ENCODE measurements at places on chromosomes 7 and 10. TPM values are rescaled to one million over a fixed set of nuclear protein-coding genes. Genes with fewer than 3 reads are reported as not detected.

GRCh38 chr10:114408968-114409444, 4.7 kb upstream of the AFAP1L2 start:
- DNase-seq, result no peak

DNA sequence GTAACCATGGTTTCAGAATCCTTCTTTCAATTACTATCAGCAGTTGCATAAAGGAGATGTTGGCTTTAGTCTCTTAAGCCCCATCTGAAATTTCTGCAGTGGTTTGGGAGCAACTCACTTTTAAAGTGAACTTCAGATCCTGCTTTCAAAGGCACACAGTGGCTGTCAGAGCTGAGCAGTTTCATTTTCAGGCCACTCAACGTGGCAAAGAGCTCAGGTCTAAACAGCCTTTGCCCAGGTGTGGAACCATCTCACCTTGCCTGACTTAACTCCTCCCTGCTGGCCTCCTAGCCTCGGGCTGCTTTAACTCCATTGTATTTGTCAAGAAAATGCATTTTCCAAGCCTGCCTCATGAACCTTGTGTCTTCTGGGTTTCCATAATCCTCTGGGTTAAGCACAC, 197.5 kb upstream of the KMT2E start:
- no peak for DNase-seq

The TRIL gene
- not detected for total RNA-seq

DNA sequence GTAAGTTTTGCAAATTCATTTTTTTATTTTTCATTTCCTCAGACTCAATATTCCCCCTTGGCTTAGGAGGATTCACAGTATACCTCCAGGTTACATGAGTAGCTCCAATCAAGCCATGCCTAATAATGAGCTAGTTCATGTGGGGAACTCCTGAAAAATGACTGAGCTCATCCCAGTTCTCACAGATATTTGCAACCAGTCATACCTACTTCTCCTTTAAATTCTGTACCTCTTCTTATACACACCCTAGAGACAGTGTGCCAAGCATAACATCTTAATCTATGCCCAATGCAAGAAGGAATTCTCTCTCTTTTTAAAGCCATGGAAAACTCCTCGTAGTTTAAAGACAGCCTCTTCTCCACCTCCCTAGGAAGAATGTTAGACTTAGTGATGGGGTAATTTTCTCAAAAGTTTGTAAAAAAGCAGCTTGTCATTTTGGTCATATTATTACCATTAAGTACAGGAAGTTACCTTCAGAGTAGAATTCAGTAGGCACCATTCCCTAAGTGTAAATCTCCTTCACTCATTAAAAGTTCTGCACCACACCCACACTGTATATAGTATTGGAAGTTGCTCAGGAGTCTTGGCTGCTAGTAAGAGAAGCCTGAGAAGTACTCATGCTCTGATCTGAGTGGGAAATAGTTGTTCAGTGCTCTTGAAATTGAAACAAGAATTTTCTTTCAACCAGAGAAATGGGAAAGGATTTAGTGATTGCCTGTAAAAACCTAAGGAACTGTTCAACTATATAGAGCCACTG, 72.7 kb downstream of the PTPRZ1 start:
- DNase-seq, result no peak

DNA sequence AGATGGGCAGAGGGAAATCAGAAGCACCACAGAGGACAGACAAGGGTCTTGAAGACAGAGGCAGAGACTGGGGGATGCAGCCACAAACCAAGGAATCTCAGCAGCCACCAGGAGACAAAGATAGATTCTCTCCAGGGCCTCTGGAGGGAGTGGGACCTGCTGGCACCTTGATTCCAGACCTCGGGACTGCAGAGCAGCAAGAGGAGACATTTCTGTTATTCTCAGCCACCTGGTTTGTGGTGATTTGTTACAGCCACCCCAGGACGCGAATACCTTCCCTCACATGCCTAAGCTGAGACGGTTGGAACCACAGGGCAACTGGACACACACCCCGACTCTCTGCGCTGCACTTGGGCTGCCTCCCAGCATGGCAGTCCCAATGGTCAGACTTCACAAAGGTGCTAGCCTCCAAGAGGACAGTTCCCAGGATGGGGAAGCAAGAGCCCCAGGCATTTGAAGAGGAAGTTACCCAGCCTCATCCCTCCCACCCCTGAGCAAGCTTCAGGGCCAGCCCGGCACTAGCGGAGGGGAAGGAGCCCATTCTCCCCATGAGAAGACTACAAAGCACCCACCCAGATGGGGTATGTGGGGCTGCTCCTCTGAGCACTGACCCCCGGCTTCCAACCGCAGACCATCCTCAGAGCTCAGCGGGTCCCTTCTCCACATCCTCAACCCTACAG, 104.6 kb upstream of the INSIG1 start:
- no peak for DNase-seq

DNA sequence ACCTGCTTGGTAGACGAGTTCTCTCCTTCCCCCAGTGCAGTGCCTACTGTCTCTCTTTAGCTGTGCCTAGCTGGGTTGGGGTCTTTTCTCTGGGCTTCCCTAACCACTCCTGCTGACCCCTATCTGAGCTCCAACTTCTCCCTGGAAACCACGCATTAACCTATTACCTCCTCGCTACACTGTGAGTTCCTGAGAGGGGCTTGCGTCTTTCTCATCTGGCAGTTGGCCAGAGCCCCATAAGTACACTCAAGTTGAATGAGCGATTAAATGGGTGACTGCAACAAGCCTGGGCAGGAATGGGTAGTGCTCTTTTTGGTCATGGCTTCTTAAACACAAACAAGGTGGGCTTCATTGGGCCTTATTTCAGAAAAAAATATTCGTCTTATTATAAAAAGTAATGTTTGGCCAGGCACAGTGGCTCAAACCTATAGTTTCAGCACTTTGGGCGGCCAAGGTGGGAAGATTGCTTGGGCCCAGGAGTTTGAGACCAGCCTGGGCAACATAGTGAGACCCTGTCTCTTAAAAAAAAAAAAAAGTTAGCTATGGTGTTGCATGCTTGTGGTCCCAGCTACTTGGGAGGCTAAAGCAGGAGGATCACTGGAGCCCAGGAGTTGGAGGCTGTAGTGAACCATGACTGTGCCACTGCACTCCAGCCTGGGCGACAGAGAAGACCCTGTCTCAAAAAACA, 41.4 kb downstream of the SYPL1 start:
- no peak for DNase-seq

DNA sequence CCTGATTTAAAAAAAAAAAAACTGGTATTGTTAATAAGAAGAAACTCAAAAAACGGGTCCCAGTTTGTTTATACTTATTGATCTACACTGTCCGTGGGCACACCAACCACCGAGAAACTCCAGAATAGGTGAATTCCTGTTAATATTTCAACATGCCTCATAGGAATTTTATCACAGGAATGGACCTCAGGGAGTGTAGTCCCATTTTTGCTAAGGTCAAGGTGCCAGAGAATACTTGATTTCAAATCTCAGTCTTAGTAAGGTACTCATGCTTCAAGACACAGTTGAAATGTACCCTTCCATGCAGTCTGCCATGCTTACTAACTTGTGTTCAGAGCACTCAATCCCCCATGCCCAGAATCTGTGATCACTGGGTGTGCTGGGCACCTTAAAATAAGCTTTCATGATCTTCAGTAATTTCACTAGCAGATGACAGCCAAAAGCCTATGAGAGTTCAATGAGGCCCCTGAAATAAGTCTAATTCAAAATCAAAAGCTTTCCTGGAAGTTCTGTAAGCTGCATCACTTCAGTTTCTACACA, 385.7 kb downstream of the TNS3 start:
- DNase-seq, result no peak

The ITIH5 gene
- total RNA-seq, result not detected

GRCh38 chr10:121753726-121754476, 155.7 kb upstream of the FGFR2 start:
- DNase-seq, result no peak

The PODXL gene
- 0.47 TPM for total RNA-seq

The FEZF1 gene
- not detected for total RNA-seq

The FOXP2 gene
- 0.25 TPM for total RNA-seq

The RGS10 gene
- 64.7 TPM for total RNA-seq

DNA sequence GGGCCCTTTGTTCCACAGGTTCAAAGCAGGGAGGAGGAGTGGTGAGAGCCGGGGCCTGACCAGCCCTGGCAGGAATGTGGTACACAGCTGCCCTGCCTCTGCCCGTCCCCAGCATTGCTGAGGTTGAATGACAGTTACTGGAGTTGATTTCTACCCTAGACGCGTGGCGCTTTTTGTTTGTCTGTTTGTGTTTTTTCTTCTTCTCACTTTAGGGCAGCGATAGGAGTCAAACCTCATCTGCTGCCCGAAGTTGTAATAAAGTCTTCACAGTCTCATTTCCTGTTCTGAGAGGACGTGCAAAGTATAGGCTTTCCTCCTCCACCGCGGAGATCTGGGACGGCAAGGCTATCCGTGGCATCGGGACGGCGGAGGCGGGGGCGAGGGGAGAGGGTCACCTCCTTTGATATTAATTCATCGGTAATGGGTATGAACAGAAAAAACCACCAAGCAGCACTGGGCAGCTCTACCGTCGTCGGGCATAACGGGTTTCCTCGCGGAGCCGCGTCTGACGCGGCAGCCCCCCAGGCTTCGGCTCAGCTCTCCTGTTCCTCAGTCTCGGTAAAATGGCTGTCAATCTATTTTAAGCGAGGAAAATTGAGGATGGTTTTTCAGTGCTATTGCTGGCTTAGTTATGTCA, 160.8 kb downstream of the LRMDA start:
- DNase-seq, result no peak

- DNase-seq, result no peak
Measured at GRCh38 chr7:116984917-116985316, 31.6 kb downstream of the ST7 start.

- DNase-seq, result no peak
Measured at GRCh38 chr7:106050002-106050745, 61.9 kb downstream of the SYPL1 start.

- DNase-seq, result no peak
Measured at GRCh38 chr7:42016517-42016916, 220.5 kb downstream of the GLI3 start.

GRCh38 chr10:74047304-74047703, 49.4 kb downstream of the VCL start:
- no peak for DNase-seq

DNA sequence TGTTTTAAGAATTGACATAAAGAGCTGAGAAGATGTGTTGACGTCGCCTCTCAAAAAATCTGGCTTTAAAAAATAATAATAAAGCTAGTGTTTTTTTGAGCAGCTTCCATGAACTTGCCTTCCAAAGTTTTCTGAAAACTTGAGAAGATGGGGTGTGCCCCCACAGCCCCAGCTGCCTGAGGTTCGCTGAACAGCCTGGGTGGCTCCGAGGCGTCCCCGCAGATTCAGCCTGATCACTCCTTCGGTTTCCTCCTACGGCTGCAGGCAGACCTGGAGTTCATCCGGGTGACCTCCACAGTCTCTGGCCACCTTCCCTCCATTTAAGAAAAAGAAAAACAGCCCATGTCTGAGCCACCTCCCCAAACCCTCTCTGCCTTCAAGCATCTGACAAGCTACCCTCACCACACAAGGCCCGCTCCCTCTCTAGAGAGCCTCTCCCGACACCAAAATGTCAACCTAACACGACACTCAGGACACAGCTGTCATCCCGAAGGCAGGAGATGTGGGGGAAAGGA, 177.8 kb downstream of the PTPRN2 start:
- DNase-seq, result no peak

The SCRN1 gene
- total RNA-seq, result 6.1 TPM

DNA sequence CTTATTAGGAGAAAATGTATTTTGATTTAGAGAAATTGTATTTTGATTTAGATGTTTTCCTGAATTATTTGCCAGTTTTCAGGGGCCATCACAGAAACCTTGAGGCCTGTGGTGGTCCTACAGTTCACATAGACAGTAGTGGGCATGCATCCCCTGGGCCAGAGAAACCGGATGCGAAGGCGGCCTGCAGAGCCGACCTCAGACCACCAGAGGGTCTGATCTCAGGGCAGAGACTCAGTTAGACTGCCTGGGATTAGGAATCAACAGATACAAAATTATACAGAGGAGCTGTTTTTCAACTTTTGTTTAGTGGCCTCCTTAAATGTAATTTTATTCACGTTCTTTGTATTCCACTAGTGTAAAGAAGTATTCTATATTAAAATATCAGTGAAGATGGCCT, 158.4 kb downstream of the PAXIP1 start:
- DNase-seq, result no peak

DNA sequence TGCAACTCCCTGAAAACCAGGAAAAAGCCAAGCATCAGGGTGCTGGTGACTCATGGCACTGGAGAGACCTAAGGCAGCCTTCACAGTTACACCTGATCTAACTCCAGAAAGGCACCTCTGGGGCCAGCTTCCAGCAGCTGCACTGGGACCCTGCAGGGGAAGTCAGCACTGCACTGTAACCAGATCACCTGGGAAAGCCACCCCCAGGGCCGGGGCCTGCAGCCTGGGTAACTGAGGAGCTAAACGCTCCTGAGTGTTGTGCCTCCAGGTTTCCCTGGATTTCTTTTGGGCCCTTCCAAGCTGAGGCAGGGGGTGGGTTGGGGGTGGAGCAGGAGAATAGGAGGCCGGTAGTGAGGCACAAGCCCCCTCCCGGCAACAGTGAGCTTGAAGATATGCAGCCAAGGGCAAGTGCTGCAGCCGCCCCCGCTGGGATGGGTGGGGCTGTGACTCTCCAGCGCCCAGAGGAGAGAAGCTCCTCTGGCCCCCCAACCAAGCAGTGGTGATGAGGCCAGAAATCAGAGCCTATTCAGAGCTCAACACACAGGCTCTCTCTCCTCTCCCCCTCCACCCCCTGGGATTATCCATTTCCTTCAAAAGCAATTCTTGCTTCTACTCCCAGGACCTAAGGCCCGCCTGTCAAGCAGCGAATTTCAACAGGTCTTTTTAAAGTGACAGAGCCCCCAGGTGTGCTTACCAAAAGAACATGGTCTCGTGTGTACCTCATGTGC, 2.6 kb downstream of the CXCL12 start:
- DNase-seq, result no peak

The MGAM2 gene
- 0.08 TPM for total RNA-seq

The CLIP2 gene
- total RNA-seq, result 13.4 TPM

The ADAMTS14 gene
- not detected for total RNA-seq

DNA sequence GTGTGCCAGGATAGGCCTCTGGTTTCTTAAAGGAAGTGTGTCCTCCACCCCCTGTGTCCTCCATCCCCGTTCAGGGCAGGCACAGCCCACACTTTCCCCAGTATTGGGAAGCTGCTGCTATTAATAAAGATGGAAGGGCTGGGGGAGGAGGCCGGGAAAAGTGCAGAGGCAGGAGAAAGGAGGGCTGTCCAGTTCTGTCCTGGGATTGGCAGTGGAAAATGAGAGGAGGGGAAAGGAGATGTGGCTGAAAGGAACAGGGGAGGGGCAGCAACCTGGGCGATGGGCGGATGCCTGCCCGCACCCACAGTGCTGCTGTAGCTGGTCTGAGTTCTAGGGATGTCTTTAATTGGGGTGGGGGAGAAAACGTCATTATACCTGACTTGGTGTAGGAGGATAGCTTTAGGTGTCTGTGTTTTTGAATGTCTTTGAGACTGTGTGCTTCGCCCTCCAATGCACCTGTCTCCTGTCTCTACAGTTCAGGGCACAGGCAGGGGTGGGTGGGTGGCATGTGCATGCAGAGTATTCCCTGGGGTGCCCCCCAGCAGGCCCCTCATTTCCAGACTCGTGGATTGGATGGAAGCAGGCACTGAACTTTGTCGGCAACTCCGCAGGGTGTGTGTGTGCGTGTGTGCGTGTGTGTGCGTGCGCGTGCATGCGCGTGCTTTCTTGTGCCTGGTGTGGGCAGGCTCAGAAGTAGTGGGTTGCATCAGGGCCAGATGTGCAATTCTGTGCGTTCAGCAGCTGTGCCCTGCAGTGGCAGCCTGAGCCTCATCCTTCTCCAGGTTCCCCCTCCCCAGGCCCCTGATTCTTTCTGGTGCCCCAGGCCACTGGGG, 2.5 kb downstream of the TRIM8 start:
- DNase-seq, result peak; percentile 39

Data from T-helper 17 cell (primary cell).